ENCODE measurements at places on chromosomes 5 and 9. TPM values are rescaled to one million over a fixed set of nuclear protein-coding genes. Genes with fewer than 3 reads are reported as not detected.

- DNase-seq: no peak
- H3K4me3 ChIP-seq: no peak overlapping the region
- peaks cover 10% of the 10 kb centered on the region for H3K4me1 ChIP-seq
- no peaks in the 10 kb centered on the region for H3K36me3 ChIP-seq
- H3K27me3 ChIP-seq: no peaks in the 10 kb centered on the region
Observed at GRCh38 chr9:120927269-120928014, 846 bp upstream of the TRAF1 start.

GRCh38 chr5:30690931-30691330 is 502.6 kb upstream of the CDH6 start:
- H3K27me3 ChIP-seq: no peaks in the 10 kb centered on the region
- H3K4me1 ChIP-seq: no peaks in the 10 kb centered on the region
- DNase-seq: no peak
- no peak overlapping the region for H3K4me3 ChIP-seq

- H3K36me3 ChIP-seq: no peaks in the 10 kb centered on the region
- no peak for DNase-seq
- H3K27ac ChIP-seq: no peak overlapping the region
- H3K4me3 ChIP-seq: no peak overlapping the region
Observed at GRCh38 chr9:70006306-70006705, 37.3 kb upstream of the MAMDC2 start.

DNA sequence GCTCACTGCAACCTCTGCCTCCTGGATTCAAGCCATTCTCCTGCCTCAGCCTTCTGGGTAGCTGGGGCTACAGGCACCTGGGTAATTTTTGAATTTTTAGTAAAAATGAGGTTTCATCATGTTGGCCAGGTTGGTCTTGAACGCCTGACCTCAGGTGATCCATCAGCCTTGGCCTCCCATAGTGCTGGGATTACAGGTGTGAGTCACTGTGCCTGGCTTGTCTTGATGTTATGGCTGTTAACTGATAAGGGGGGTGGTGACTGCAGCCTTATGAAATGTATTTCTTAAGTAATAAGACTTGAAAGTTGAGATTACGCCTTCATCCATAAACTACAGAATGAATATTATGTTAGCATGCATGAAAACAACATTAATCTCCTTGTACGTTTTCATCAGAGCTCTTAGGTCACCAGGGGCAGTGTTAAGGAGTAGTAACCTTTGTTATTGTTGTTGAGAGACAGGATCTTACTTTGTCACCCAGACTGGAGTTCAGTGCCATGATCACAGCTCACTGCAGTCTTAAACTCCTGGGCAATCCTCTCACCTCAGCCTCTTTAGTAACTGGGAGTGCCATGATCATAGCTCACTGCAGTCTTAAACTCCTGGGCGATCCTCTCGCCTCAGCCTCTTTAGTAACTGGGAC is 148.3 kb downstream of the ATP10B start:
- peaks cover 26% of the 10 kb centered on the region for H3K4me1 ChIP-seq
- no peak overlapping the region for H3K4me3 ChIP-seq
- no peak for DNase-seq
- no peak overlapping the region for H3K27ac ChIP-seq

DNA sequence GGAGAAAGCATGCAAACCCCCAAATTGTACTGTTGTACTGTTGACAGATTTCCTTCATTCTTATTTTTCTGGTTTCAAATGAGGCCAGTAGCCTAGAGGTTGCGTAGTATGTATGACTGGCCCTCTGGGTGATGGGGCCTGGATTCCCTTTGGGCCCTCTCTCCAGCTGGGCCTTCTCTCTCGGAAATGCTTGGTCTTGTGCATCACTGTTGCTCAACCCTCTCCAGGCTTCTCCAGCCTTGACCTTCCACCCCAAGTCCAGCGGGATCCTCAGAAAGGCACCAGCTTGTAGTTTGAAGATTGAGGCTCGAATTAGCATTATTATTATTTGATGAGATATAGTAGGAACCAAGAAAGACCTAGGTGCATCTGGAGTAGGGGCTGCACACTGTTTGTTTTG is 87.0 kb downstream of the ANGPTL2 start:
- H3K27ac ChIP-seq: no peak overlapping the region
- H3K4me1 ChIP-seq: no peaks in the 10 kb centered on the region
- H3K4me3 ChIP-seq: no peak overlapping the region

DNA sequence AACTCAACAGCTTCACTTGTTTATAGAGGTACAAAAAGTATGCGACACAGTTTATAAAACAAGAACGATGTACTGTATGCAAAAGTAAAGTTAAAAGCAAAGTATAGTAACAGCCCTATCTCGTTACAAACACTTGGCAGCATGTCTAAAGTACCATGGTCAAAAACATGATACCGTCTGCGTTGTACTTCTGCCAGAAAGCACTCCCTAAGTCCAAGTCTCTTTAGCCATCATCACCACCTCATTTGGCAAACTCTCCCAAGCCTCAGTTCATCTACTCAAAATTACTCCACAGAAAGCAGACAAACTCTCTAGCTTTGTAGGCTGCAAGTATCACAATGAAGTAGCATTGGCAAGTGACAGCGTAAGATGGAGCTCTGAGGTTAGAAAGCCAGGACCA is 73.4 kb downstream of the NFIB start:
- H3K27me3 ChIP-seq: no peaks in the 10 kb centered on the region
- peaks cover 52% of the 10 kb centered on the region for H3K4me1 ChIP-seq
- no peak for DNase-seq
- H3K36me3 ChIP-seq: peaks cover 4% of the 10 kb centered on the region
- H3K27ac ChIP-seq: no peak overlapping the region

- no peaks in the 10 kb centered on the region for H3K36me3 ChIP-seq
- H3K27ac ChIP-seq: no peak overlapping the region
- H3K4me3 ChIP-seq: no peak overlapping the region
Observed at GRCh38 chr5:123265551-123265950, 157.7 kb downstream of the CEP120 start.

The PCDHGC5 gene
- 1.5 TPM for total RNA-seq

All from Calu3 (cell line).